Renal pelvis (tissue), 12 donors: ENCODE measurements at places on chromosomes 6 and 20. TPM values are rescaled to one million over a fixed set of nuclear protein-coding genes. Genes with fewer than 3 reads are reported as not detected.

OPRM1 gene
- polyA plus RNA-seq: not detected

- no peak for DNase-seq
Observed at GRCh38 chr6:168244961-168245551, 74.5 kb downstream of the DACT2 start.

JAG1 gene
- 235 TPM for polyA plus RNA-seq

OR2B6 gene
- polyA plus RNA-seq: not detected

DNA sequence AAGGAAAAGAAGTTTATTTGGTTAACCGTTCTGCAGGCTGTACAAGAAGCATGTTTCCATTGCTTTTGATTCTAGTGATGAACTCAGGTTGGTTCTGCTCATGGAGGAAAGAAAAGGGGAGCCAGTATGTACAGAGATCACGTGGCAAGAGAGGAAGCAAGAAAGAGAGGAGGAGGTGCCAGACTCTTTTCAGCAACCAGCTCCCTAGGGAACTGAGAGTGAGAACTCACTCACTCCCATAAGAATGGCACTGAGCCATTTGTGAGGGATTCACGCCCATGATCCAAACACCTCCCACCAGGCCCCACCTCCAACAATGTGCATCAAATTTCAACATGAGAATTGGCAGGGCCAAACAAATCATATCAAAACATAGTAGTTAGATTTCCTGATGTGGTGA is 649.1 kb downstream of the EPM2A start:
- DNase-seq: no peak

DNA sequence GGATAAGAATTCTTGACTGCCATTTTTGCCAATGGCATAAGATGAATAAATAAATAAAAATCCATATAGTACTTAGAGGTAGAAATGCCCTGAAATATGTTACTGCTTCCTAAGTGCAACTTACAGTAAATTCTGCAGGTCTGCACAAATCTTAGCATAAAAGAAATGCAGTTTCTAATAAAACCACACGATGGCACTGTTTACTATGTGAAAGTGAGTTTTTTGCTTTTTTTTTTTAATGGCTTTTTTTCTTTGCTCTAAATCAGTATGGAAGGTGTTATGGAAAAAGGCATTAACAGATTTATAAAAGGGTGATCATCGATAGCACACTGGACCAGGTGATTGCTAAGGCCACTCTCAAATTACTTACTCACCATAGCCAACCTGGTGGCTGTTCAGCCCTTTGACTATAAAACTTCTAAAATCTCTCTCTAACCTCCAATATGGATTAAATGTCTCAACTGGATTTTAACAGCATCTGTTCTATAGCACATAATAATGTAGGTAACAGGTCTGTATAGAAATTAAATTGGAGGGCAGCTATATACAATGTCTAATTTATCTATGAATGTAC is 45.8 kb downstream of the AHI1 start:
- peak; percentile 38 for DNase-seq

DNA sequence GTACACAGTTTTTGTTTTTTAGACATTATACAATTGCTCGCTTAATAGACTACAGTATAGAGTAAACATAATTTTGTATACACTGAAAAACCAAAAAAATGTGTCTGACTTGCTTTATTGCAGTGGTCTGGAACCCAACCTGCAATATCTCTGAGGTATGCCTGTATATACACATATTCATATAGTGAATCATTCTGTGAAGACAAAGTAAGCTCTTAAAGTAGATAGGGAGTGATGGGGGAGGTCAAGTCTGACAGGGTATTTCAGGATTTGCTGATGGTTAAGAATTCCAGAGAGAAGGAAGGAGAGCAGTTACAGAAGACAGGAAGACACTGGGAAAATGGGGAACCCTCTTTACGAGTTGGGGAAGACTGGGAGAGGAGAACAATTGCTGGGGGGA is 417.9 kb downstream of the CD109 start:
- no peak for DNase-seq

DNA sequence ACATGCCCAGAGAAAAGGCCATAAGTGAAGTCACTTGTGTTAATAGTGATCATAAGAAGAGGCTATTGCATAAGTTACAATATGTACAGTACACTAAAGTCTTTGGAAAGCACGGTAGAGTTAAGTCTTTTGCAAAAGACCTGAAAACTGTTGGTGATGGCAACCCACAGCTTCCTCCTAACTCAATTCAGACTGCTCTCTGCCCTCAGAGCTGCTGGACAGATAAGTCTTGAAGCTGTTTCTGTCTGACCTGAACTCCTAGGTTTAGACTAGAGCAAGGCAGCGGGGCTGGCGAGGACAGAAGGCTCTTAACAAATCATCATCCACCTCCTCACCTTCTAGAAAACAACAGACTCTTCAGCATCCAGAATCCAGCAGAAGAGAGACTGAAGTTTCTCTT is 125.4 kb downstream of the CD24 start:
- DNase-seq: no peak

- DNase-seq: no peak
Observed at GRCh38 chr20:2300420-2300819, 4.6 kb downstream of the TGM3 start.

DNA sequence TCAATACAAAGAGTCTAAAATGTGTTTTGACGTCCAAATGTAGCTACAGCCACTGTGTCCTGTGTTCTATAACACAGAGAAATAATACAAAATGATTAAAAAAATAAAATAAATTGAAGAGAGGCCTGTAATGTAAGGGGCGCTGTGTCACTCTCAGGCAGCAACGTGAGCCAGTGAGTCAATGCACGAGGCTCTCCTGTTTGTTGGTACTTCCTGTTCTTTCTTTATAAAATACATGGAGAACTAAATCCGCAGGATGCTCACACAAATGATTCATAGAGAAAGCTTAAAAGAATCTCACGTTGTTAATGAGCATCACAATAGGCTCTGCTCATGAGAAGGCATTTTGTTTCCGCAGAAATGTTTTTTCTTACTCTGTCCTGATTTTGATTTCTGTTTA is 635.0 kb upstream of the AGPAT4 start:
- DNase-seq: no peak

LST1 gene
- 6.7 TPM for polyA plus RNA-seq

DNA sequence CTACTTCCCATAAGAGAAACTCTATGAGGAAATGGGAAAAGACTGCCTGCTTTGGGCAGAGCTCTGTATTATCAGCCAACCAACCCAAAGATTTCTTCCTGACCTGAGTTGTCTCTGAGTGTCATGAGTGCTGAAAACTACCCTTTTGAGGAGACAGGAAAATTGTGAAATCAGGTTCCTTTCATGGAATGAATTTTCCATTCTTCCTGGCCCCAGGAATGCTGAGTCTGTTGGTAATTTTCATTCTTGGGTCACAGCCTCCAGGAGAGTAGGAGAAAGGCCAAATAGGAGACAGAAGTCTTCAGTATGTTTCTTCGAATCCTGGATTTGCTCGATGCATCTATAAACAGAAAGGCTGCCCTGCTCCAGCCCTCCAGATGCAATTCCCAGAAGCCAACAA is 53.6 kb downstream of the SCML4 start:
- no peak for DNase-seq

DNA sequence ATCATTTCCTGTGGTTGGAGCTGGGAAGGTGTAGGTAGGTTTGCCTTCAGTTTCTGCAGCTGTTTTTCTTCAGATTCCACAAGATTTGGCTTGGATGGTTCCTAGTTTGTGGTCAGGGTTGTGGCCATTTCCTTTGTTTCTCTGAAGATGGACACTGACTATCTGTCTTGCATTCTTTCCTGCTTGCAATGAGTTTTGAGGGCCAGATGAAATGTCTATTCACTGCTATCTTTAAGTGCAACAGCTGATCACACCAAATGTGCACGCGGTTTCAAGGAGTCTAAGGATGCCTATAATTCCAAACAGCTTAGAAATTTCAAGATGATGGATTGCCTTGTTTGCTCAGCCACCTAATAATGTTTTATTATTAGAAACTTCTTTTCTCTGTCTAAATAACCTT is 28.4 kb downstream of the IL20RA start:
- DNase-seq: peak; percentile 11

FUT9 gene
- 4.1 TPM for polyA plus RNA-seq

- no peak for DNase-seq
Observed at GRCh38 chr6:37056439-37057127, 51.1 kb downstream of the FGD2 start.

DNA sequence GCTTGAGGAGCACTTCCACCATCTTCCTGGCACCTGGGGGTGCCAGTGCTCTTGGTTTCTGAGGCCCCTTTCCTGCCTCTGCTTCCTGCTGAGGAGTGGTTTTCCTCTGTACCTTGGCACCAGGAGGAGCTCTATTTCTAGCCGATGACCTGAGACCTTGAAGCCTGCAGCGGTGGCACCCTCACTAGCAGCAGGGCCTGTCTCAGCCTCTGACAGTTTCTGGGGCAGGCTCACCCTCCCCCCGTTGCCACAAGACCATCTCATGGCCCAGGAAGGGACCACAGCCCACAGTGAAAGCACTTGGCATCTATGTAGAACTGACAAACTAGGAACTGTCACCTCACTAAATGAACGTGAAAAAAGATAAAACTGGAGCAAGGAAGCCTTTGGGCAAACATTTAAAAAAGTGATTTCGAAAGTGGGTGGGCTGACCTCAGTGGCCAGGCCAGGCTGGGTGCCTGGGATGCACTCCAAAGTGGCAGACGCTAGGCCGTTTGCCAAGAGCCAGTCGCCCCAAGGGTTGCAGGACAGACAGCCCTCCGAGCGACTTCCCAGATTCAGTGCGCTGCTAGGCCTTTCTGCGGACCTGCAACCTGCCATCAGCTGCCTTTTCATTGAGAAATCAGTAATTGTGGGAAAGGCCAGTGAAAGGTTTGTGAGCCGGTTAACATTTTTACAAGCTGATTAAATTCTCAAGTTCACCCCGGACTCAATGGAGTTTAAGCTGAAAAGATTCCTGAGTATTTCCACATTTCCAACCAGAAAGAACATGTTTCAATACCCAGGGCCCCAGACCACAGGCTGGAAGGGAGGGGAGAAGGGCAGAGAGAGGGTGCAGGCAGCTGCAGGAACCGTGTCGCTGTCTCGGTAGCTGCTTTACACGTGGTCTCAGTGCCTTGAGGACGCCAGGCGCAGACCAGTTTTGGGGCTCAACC is 303.7 kb downstream of the ESR1 start:
- no peak for DNase-seq

HDGFL1 gene
- polyA plus RNA-seq: not detected

DNA sequence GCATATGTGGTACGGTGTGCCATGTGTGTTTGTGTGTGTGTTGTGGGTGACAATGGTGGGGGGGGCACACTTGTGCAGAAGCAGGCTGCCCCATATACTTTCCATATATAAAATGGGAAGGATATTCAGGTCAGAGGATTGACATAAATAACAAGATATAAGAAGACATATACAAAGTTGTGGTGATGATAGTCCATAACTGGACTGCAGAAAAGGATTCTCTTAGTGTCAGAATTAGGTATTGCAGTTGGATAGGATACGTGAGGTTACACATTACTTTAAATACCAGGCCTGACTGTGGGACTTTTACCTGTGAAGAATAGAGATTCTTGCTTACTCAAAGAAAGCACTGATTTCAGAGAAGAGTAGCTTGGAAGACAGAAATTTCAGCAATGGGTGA is 1260.3 kb downstream of the EPHA7 start:
- no peak for DNase-seq

- DNase-seq: no peak
Observed at GRCh38 chr6:104281370-104281769, 578.3 kb downstream of the HACE1 start.

C20orf144 gene
- polyA plus RNA-seq: 0.49 TPM

GRCh38 chr6:74578339-74578738 is 627.5 kb downstream of the COL12A1 start:
- no peak for DNase-seq

GRCh38 chr20:19749618-19750071 is 8.4 kb upstream of the RIN2 start:
- no peak for DNase-seq

DNA sequence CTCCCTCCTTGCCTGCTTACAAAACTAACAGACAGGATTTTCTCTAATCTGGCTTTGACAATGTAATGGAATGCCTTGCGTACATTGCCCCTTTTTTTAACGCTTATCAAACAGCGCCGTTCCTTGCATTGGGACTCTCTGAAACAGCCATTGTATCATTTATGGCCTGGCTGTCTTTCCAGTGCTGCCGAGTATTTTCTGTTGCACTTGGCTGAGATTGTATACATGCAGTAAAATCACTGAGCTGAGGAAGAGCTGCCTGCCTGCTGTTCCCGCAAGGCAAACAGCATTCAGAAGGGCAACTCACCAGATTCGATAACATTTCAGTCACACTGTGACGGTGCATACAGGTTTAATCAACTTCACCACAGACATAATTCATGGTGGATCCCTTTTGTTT is 106.0 kb downstream of the SH3BGRL2 start:
- DNase-seq: peak; percentile 24

DNA sequence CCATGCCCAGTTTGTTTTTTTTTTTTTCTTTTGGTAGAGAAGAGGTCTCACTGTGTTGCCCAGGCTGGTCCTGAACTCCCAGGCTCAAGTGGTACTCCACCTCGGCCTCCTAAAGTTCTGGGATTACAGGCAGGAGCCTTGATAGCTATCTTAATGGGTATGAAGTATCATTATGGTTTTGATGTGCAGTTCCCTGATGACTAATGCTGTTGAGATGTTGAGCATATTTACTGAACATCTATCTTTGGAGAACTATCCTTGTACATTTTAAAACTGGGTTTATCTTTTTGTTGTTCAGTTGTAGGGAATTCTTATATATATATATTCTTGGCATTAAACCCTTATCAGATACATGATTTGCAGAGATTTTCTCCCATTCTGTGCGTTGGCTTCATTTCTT is 21.4 kb upstream of the MYL9 start:
- no peak for DNase-seq

COL11A2 gene
- polyA plus RNA-seq: 5.8 TPM

DNA sequence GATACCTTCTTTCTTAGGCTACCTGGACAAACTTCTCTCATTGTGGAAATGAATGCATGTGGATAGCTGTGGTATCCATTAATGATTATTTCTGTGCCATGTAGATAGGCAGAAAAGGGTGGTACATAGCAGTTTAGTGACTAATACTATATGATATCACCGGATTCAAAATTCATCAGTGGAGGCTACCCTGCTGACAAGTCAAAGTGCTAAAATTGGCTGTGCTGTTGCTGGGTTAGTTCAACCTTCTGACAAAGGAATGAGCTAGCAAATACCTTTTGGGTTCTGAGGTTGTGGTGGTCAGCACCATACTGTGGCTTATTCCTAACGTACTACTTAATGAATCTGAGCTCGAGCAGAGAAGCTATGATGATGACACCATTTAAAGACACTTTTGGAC is 109.1 kb downstream of the TFAP2B start:
- DNase-seq: no peak
